Psoas muscle (tissue), 8 donors: ENCODE measurements at places on chromosomes 11 and 22. TPM values are rescaled to one million over a fixed set of nuclear protein-coding genes. Genes with fewer than 3 reads are reported as not detected.

GRCh38 chr22:25816522-25817059 is 74.6 kb downstream of the MYO18B start:
- no peaks in the 10 kb centered on the region for H3K27me3 ChIP-seq
- H3K27ac ChIP-seq = no peak overlapping the region
- DNase-seq = no peak
- H3K36me3 ChIP-seq = peaks cover 96% of the 10 kb centered on the region
- H3K4me3 ChIP-seq = no peak overlapping the region

- no peak for DNase-seq
- peak overlapping the region; percentile 58 for H3K27ac ChIP-seq
- H3K27me3 ChIP-seq = no peaks in the 10 kb centered on the region
- peaks cover 11% of the 10 kb centered on the region for H3K4me1 ChIP-seq
Observed at GRCh38 chr11:122229078-122229477, 113.1 kb upstream of the BLID start.

GRCh38 chr22:38865201-38866023 is 6.6 kb downstream of the CBX6 start:
- H3K27me3 ChIP-seq = peaks cover 7% of the 10 kb centered on the region
- H3K36me3 ChIP-seq = peaks cover 37% of the 10 kb centered on the region

- no peak overlapping the region for H3K4me3 ChIP-seq
- DNase-seq = no peak
- no peaks in the 10 kb centered on the region for H3K36me3 ChIP-seq
- H3K27ac ChIP-seq = no peak overlapping the region
Observed at GRCh38 chr11:76795290-76795935, 12.3 kb downstream of the TSKU start.

STK33 gene
- polyA plus RNA-seq = 1.6 TPM

DNA sequence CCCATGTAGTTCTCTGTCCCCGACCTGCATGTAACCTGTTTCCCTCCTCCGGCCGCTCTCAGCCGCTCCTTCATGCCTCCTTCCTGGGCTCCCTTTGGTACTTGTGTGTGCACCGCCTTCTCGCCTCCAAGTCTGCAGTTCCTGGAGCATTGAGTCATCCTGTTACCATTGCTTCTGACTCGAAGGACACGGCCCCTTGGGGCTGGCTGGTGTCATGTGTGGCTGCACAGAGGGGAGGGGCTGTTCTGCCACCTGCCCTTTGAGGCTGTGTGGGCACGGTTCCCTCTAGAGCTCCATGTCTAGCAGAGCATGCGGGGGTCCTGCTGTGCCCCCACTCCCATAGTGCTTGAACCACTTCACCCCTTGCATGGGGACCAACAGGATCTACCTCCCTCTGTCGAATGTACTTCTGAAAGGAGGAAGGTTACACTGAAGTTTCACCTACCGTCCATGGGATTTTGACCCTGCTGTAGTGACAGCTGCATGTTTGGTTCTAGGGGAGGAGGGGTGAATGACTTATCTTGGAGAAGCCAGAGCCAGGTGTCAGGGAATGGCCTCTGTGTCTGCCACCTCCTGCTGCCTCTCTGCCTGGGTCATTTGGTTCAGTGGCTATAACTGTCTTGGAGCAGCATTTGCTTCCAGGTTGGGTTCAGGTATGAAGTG is 39.6 kb downstream of the BCR start:
- no peak for DNase-seq
- H3K27me3 ChIP-seq = no peaks in the 10 kb centered on the region
- no peak overlapping the region for H3K4me3 ChIP-seq

DNA sequence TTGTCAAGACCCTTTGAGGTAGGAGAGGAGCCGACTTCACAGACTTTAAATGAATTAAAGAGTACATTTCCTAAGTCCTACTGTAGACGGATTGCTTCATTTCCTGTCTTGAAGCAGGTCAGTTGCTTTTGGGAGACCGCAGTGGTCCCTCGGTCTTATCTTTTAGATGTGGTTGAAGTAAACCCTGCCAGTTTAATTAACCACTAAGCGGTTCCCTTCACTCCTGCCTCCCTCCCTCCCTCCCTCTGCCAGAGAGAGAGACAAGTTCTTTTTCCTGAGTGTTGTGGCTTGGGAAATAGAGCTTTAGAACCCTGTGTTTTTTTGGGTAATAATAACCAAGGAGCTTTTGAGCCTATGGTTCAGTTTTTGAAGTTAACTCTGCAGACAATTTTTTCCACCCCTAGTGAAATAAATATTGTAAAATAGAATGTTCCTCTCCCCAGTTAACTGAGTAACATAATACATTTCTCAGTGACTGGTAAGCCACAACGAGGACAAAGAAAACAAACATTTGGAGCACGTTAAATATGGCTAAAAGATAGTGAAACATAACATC is 147.5 kb downstream of the LDLRAD3 start:
- no peak overlapping the region for H3K4me3 ChIP-seq
- no peak for DNase-seq
- no peaks in the 10 kb centered on the region for H3K27me3 ChIP-seq
- H3K27ac ChIP-seq = no peak overlapping the region
- H3K36me3 ChIP-seq = no peaks in the 10 kb centered on the region
- H3K4me1 ChIP-seq = no peaks in the 10 kb centered on the region

DNA sequence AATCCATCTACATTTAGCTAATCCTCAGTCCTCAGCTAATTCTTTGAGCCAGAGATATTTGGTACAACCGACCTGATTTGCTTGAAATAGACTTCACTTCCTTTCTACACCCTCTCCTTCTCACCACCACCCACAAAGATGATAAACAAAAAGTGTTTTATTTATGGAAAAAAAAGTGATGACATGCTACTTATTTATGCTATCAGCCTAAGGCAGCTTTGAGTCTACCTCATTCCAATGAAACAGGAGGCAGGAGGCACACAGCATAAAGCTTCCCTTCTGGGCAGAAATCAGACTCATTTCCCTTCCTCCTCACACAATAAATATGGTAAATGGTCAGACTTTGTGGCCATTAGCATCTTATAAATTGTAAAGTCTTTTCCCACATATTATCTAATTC is 325.7 kb downstream of the SOX6 start:
- DNase-seq = no peak
- H3K4me3 ChIP-seq = no peak overlapping the region
- H3K36me3 ChIP-seq = no peaks in the 10 kb centered on the region

- H3K4me3 ChIP-seq = no peak overlapping the region
- H3K4me1 ChIP-seq = no peaks in the 10 kb centered on the region
- H3K36me3 ChIP-seq = no peaks in the 10 kb centered on the region
- H3K27ac ChIP-seq = no peak overlapping the region
- DNase-seq = no peak
Observed at GRCh38 chr11:124152770-124153407, 30.3 kb upstream of the OR10D3 start.

GRCh38 chr11:15119826-15120225 is 5.1 kb downstream of the INSC start:
- H3K27me3 ChIP-seq = peaks cover 36% of the 10 kb centered on the region
- DNase-seq = no peak
- H3K36me3 ChIP-seq = no peaks in the 10 kb centered on the region
- no peak overlapping the region for H3K4me3 ChIP-seq

GRCh38 chr11:34972892-34973291 is 56.5 kb downstream of the PDHX start:
- peaks cover 4% of the 10 kb centered on the region for H3K36me3 ChIP-seq
- DNase-seq = no peak
- no peak overlapping the region for H3K27ac ChIP-seq
- no peaks in the 10 kb centered on the region for H3K27me3 ChIP-seq

DNA sequence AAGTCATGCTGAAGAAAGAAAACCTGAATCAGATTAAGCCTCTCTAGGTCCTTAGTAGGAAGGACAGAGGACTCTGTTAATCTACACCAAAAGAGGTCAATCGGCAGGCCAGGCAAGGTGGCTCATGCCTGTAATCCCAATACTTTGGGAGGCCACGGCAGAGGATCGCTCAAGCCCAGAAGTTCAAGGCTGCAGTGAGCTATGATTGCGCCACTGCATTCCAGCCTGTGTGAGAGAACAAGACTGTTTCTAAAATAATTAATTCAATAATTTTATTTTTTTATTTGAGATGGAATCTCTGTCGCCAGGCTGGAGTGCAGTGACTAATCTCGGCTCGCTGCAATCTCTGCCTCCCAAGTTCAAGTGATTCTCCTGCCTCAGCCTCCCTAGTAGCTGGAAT is 4.5 kb downstream of the XRCC6 start:
- peaks cover 17% of the 10 kb centered on the region for H3K36me3 ChIP-seq
- DNase-seq = no peak
- no peaks in the 10 kb centered on the region for H3K27me3 ChIP-seq
- H3K4me1 ChIP-seq = peaks cover 15% of the 10 kb centered on the region
- H3K4me3 ChIP-seq = no peak overlapping the region

HTR3A gene
- polyA plus RNA-seq = 1.4 TPM

DNA sequence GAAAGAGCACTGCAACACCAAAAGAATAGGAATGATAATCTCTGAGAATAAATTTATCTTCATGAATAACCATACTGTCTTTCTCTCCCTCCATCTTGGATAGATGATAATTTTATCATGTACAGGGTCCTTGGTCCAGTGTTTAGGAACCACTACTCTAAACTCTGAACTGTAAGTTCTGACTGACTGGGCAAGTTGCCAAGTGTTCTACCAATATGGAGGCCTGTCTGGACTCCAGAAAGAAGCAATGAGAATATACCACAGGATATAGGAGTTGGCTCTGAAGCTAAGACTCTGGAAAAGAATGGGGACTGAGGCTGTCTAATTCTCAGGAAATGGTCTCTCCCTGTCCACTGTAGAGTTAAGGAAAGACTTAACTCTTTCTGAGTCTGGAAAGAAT is 1.5 kb downstream of the FHIP1B start:
- no peak overlapping the region for H3K27ac ChIP-seq
- H3K27me3 ChIP-seq = no peaks in the 10 kb centered on the region
- peak overlapping the region; percentile 83 for H3K4me3 ChIP-seq
- DNase-seq = no peak
- H3K4me1 ChIP-seq = peaks cover 19% of the 10 kb centered on the region

MRGPRF gene
- 1.8 TPM for polyA plus RNA-seq

GRCh38 chr11:61598886-61599868 is 18.3 kb upstream of the SYT7 start:
- H3K4me3 ChIP-seq = no peak overlapping the region
- peaks cover 3% of the 10 kb centered on the region for H3K27me3 ChIP-seq
- H3K27ac ChIP-seq = no peak overlapping the region
- DNase-seq = peak; percentile 73
- H3K36me3 ChIP-seq = no peaks in the 10 kb centered on the region
- H3K4me1 ChIP-seq = no peaks in the 10 kb centered on the region

IGLL1 gene
- polyA plus RNA-seq = not detected

DNA sequence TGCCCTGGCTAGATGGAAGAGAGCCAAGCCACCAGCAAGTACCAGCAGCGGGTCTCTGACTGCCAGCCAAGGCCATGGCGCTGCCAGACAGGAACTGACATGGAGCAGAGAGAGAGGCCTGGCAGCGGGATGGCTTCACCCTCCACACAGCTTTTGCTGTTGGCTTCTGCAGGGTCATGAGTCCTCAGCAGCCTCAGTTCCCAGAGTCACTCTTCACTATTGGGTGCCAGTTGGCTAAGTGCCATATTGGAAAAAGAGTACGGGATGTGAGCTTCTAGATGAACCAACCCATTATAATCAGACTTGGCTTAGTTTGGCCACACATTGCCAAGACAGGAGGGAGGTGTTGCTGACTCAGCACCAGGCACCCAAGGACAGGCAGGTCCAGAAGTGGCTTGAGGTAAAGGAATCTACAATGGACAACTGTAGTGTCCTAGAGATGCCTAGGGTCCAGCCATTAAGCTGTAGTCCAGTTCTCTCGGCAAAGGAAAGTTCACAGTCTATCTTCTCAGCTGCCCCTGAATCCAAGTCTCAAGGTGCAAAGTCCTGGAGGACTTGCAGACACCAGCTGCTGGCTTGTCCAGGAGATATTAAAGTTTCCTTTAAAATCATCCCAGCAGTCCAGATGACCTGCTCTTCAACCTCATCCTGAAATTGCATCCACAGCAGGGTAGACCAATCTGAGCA is 40.7 kb upstream of the POU2AF1 start:
- no peak overlapping the region for H3K4me3 ChIP-seq
- peaks cover 25% of the 10 kb centered on the region for H3K4me1 ChIP-seq
- no peaks in the 10 kb centered on the region for H3K27me3 ChIP-seq

DNA sequence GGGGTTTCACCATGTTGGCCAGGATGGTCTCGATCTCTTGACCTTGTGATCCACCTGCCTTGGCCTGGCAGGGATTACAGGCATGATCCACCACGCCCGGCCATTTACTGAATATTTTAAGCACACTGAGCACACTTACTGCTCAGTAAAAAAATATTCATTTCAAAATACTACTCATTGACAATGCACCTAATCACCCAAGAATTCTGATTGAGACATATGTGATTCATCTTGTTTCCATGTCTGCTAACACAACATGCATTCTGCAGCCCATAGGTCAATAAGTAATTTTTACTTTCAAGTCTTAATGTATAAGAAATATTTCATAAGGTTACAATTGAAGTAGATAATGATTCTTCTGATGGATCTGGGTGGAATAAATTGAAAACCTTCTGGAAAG is 4.2 kb upstream of the OR52J3 start:
- H3K4me3 ChIP-seq = no peak overlapping the region
- no peak overlapping the region for H3K27ac ChIP-seq
- no peak for DNase-seq
- H3K36me3 ChIP-seq = no peaks in the 10 kb centered on the region
- H3K27me3 ChIP-seq = no peaks in the 10 kb centered on the region
- H3K4me1 ChIP-seq = no peaks in the 10 kb centered on the region

GNAZ gene
- polyA plus RNA-seq = 0.99 TPM

APOBEC3B gene
- 0.18 TPM for polyA plus RNA-seq

CLDN5 gene
- 138 TPM for polyA plus RNA-seq

- peak overlapping the region; percentile 55 for H3K4me3 ChIP-seq
- H3K27me3 ChIP-seq = no peaks in the 10 kb centered on the region
- DNase-seq = peak; percentile 79
- peak overlapping the region; percentile 95 for H3K27ac ChIP-seq
Observed at GRCh38 chr11:12692229-12693075, 18.2 kb downstream of the TEAD1 start.
